Hair follicle dermal papilla cell (primary cell): ENCODE measurements at places on chromosomes 1 and 21. TPM values are rescaled to one million over a fixed set of nuclear protein-coding genes. Genes with fewer than 3 reads are reported as not detected.

The OR2L8 gene
- 0.97 TPM in 1 of 2 replicates, not detected in the other for total RNA-seq

The SLC44A3 gene
- 1.7 and 3.2 TPM in 2 replicates for total RNA-seq

The VSIG8 gene
- total RNA-seq: not detected in 2 replicates

The ETV3L gene
- total RNA-seq: not detected in 2 replicates

The NUDT4B gene
- 34.7 and 51.4 TPM in 2 replicates for total RNA-seq

The CFAP107 gene
- not detected in 2 replicates for total RNA-seq

The PYHIN1 gene
- 0.12 TPM in 1 of 2 replicates, not detected in the other for total RNA-seq

The UMODL1 gene
- under 0.01 TPM in 1 of 2 replicates, not detected in the other for total RNA-seq

The PAQR6 gene
- 0.49 and 0.65 TPM in 2 replicates for total RNA-seq

The SYPL2 gene
- total RNA-seq: under 0.01 and 0.12 TPM in 2 replicates

The FAM151A gene
- not detected in 2 replicates for total RNA-seq

The CHI3L1 gene
- 2.7 and 11.0 TPM in 2 replicates for total RNA-seq

The SLC1A7 gene
- 0.24 TPM in 1 of 2 replicates, not detected in the other for total RNA-seq
